Astrocyte (in vitro differentiated cells and primary cell): ENCODE measurements at places on chromosomes 2 and 18. TPM values are rescaled to one million over a fixed set of nuclear protein-coding genes. Genes with fewer than 3 reads are reported as not detected.

DNA sequence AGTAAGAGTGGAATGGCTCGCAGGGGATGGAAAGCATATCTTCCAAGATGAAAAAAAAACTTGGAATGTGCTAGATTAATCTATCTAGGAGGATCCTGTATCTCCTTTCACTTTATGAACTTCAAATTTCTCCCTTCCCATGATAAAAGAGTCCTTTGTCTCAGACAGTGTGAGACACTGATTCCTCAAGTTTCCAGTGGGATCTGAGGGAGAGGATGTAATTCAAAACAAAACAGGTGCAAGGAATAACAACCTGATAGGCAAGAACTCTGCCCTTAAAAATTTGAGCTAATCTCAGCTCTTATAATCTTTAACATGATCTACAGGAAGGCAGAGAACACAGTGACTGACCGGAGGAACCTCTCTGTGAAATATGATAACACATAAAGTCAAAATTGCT is 162.0 kb upstream of the ZFP36L2 start:
- H3K27ac ChIP-seq: no peak overlapping the region
- DNase-seq: no peak
- peaks cover 6% of the 10 kb centered on the region for H3K4me1 ChIP-seq
- H3K36me3 ChIP-seq: no peaks in the 10 kb centered on the region

The LCT gene
- total RNA-seq: not detected in 2 replicates

- no peaks in the 10 kb centered on the region for H3K4me1 ChIP-seq
- H3K27me3 ChIP-seq: no peaks in the 10 kb centered on the region
- no peak overlapping the region for H3K27ac ChIP-seq
- H3K36me3 ChIP-seq: no peaks in the 10 kb centered on the region
- no peak overlapping the region for H3K4me3 ChIP-seq
- DNase-seq: no peak
Measured at GRCh38 chr2:151707857-151708256, 26.4 kb downstream of the NEB start.

DNA sequence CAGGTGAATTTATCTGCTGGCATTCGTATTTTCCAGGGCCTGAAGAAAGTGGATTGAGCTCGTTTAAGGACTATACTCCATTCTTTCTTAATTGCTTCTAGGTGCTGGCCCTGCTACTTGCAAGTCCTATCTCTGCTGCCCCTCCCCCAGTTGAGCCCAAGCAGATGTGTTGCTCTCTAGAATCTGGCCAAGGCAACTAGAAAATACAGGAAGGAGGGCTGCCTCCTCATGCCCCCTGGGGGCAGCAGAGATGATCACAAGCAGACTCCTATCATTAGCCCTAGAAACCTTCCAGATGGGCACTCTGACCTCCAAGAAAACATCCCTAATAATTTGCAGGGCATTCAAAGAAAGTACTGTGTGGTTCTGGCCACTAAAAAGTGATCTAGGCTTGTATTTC is 72.5 kb upstream of the CYP26B1 start:
- H3K27me3 ChIP-seq: no peaks in the 10 kb centered on the region
- H3K4me1 ChIP-seq: peaks cover 10% of the 10 kb centered on the region
- H3K27ac ChIP-seq: no peak overlapping the region
- no peak overlapping the region for H3K4me3 ChIP-seq
- DNase-seq: no peak

DNA sequence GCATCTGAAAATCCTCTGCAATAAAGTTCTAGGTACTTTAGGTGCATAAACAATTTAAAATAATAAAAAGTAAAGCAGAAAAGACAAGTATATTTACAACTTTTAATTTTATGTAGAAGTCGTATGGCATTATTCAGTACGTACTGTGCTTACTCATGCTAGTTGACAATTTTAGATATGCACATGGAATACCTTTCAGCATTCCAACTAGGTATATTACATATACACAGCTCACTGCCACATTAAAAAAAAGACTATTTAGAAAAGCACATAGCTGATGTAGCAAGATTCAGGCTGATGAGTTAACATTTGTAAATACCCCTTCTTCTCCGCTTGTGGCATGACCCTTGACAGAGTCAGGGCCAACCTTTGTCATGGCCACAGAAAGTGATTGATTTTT is 171.2 kb downstream of the FBXO15 start:
- no peak overlapping the region for H3K27ac ChIP-seq
- no peaks in the 10 kb centered on the region for H3K36me3 ChIP-seq
- no peaks in the 10 kb centered on the region for H3K27me3 ChIP-seq
- no peak overlapping the region for H3K4me3 ChIP-seq

GRCh38 chr2:169528271-169528701 is 18.8 kb downstream of the KLHL41 start:
- peak; percentile 13 for DNase-seq
- H3K4me1 ChIP-seq: no peaks in the 10 kb centered on the region
- no peaks in the 10 kb centered on the region for H3K36me3 ChIP-seq
- H3K27me3 ChIP-seq: no peaks in the 10 kb centered on the region
- no peak overlapping the region for H3K27ac ChIP-seq
